ENCODE measurements at places on chromosomes 5 and 9.

GRCh38 chr5:159161361-159162214, 47.8 kb downstream of the RNF145 start:
- no peak for DNase-seq

- no peak for DNase-seq
These were observed 76.2 kb upstream of the IL6ST start for GRCh38 chr5:56070851-56071465.

- DNase-seq, result no peak
These were observed 80.5 kb downstream of the CFAP90 start for GRCh38 chr5:7770436-7770835.

DNA sequence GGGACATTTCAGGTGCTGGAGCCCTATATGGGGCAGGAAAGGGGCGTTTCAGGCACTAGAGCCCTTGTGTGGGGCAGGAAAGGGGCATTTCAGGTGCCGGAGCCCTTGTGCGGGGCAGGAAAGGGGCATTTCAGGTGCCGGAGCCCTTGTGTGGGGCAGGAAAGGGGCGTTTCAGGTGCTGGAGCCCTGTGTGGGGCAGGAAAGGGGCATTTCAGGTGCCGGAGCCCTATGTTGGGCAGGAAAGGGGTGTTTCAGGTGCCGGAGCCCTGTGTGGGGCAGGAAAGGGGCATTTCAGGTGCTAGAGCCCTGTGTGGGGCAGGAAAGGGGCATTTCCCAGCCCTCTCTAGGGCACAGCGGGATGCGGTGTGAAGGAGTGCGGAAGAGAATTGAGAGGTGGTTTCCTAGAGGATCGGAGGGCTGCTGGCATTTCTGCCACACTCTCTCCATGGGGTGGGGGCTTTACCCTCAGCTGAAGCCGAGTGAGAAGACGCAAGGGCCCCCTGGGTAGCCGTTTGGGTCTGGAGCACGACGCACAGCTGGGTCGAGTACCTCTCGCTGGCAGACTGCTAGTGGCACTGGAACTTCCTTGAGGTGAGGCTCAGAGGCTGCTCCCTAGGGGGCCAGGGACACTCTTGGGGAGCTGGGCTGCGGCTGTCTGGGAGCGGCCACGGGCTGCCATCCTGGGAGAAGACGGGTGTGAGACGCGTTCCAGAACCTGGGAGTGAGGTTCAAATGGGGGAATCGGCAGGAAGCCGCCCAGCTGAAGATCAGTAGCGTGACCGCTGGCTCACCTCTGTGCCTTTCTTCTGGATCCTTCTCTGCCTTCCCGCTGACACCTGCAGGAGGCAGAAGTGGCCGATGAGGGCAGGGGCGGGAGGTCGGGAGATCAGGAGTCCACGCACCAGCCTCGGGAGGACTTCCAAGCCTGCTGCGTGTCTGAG, 122.6 kb upstream of the IRX4 start:
- DNase-seq, result no peak

- DNase-seq, result no peak
These were observed 712.1 kb upstream of the MEF2C start for GRCh38 chr5:89595056-89595455.

DNA sequence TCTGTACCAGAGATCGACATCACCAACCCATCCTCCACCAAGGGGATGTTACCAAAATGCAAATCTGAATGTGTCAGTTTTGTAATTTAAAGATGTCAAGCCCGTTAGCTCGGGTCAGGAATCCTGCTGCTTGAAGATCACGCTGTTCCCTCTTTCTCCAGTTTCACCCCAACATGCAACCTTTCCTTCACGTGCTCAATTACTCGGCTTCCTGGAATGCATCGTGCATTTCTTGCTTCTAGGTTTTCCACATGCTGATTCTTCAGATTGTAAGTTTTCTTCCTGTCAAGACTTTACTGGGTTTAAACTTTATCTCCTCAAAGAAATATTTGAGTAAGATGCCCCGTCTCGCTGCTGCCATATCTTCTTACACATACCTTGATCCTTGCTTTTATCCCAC, 209.5 kb upstream of the SNX2 start:
- no peak for DNase-seq

GRCh38 chr9:133589454-133590227, 19.5 kb downstream of the FAM163B start:
- no peak for DNase-seq

DNA sequence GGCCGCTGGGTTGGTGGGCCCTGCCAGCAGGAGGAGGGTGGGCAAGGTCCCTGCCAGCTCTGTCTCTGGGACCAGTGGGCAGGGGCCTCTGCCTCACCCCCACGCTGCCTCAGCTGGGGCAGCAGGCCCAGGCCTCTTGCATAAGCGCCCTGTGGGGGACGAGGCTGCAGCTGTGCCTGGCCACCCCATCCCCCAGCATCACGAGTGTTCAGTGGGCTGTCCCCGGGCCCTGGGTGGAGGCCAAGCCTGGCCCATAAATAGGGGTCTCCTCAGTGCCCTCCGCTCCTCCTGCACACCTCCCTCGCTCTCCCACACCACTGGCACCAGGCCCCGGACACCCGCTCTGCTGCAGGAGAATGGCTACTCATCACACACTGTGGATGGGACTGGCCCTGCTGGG, at the start of gene PTGDS:
PTGDS (plus strand) TSS at position 282 of the 400 bp plus-strand sequence; CDS start at position 357, 75 bp downstream.
- DNase-seq, result no peak

GRCh38 chr5:179927824-179928223, 20.1 kb upstream of the TBC1D9B start:
- no peak for DNase-seq

DNA sequence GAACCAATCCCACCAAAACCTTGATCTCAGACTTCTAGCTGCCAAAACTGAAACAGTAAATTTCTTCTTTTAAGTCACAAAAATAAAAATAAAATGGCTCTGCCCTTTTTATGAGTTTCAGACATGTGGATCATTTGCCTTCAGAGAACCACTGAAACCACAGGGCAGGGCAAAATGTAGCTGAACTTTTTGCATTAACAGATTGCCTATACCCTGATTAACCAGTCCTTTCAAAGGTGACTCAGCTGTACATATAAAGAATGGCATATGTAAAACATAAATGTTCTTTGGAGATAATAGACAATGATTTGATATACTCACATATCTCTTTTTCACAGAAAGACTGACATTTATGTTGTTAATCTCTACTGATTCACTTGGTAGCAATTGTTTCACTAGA, 187.1 kb upstream of the GRIN3A start:
- DNase-seq, result no peak

- DNase-seq, result no peak
These were observed 13.9 kb upstream of the BTNL3 start for GRCh38 chr5:180974612-180975315.

Data from kidney glomerular epithelial cell (primary cell).